Kasumi-1 (cell line): ENCODE measurements at places on chromosomes 16 and 17.

DNA sequence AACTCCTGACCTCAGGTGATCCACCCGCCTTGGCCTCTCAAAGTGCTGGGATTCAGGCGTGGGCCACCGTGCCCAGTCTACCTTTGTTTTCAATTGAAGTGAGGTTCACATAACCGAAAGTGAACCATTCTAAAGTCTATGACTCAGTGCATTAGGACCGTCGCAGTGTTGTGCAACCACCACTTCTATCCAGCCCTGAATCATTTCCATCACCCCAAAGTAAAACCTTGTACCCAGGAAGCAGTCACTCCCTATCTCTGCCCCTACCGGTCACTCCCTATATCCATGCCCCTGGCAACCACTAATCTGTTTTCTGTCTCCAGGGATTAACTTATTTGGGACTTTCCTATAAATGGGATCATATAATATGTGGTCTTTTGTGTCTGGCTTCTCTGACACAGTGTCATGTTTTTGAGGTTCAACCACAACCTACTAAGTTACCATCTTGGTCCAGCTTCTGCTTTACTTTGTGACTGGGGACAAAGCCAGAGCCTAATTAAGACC lies 28.3 kb upstream of the CDC42EP4 start:
- DNase-seq, result no peak

DNA sequence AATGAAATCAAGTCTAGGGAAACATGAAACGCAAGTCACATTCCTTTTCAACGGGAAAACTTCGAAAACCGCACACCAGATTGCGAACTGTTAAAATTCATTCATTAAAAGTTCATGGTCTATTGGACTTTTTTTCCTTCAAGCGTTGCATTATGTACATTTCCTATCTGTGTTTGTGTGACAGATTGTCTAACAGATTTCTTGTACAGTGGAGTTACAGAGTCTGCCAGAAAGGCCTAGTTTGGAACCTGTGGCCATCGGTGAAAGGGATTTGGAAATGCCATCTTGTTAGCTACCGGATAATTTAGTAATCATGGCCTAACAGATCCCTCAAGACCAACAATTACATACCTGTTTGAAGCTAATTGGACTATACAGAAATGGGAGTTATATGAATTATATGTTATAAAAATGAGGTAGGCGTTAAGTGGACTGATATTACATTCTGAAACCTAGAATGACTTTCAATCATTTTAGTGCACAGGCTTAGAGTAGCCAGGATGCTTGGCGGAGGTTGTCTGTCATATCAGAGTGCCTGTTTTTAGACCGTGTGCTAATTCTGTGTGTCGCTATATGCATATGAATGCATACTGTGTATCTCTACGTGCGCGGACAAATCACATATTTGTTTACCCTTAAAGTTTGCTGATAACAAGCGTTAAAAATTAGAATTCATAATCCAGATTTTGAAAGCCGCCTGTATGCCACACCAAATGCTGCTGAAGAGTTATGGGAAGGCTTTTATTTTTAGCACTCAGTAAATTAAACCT lies 885.4 kb upstream of the RBFOX1 start:
- DNase-seq, result no peak

GRCh38 chr16:68731637-68732036 lies 5.5 kb upstream of the CDH1 start:
- DNase-seq, result no peak

DNA sequence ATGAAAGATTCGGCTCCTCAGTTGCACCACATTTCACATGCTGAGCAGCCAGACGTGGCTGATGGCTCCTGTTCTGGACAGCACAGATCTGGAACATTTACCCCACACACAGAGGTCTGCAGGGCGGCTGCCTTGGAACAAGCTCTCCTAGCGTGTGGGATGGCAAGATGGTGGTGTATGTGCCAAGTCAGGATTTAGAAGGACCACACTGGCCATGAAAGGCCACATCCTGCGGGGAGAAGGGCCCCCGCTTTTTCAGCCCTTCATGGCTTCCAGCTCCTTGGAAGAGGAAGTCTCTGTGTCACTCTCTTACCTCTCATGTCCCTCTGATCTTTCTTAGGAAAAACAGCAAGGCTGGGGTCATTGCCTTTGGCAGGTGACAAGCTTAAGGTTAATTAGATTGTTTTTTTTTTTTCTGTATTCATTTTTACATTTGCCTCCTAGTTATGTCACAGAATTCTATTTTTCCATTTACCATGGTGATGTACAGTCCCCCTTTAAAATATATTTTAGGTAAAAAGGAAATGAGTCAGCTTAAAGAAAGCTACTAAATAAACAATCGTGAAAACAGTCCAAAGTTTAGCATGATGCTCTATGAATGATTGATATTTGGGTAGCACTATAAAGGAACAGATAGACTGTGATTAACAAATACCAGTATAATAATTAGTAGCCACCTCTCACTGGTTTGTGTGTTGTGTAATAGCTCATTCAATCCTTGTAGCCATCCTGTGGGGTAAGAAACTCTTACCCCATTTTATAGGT lies 396.6 kb downstream of the CPPED1 start:
- no peak for DNase-seq

DNA sequence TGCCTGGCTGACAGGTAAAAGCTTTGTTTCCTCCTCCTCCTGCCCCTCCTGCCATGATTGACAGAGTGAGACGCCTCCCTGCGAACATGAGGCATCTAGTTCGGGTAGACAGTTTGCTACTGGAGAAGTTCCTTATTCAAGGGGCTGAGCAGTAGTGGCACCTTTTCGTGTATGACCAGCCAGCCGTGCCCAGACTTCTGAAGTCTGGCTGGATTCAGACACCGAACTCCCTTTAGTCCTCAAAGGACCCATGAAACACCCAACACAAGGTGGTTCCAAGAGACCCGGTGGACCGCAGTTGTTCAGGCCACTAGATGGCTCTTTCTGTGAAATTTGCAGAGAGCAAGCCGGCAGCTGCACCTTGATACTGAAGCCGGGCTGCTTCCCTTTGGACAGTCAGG lies 192.8 kb downstream of the XYLT1 start:
- no peak for DNase-seq

GRCh38 chr17:885971-886571 lies 93.5 kb downstream of the NXN start:
- DNase-seq, result no peak

DNA sequence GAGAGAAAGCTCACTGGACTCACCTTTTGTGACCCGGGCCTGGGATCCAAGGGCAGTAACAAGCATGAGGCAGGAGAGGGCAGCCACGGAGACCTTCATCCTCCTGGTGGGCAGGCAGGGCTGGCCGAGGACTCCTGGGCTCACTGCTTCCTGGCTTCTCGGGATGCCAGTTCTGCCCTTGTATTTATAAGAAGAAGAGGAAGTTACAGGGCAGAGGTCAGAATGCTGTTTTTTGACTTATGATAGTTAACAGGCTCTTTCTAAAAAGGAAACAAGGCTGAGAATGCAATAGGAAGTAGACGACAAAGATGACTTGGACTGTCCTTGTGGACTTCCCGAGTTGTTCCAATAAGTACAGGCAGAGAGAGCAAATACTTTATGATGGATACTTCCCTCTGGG lies at the start of gene CCL23:
CCL23 (minus strand) TSS at position 174 of the 400 bp plus-strand sequence; CDS start at position 99, 75 bp downstream.
- DNase-seq, result no peak

DNA sequence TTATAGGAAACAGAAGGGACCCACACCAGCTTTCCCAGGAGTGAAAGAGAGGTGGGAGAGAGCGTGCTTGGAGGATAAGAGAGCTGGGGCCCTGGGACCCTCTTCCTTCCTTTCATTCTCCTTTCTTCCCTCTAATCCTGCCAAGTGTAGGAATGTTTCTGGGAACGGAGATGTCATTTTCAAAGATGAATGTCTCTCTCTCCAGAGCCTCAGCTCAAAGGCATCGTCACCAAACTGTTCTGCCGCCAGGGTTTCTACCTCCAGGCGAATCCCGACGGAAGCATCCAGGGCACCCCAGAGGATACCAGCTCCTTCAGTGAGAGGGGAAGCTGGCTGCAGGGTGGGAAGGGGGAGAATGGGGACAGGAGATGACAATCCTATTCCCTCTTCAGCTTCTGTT lies 2.0 kb downstream of the FGF11 start:
- DNase-seq, result no peak

DNA sequence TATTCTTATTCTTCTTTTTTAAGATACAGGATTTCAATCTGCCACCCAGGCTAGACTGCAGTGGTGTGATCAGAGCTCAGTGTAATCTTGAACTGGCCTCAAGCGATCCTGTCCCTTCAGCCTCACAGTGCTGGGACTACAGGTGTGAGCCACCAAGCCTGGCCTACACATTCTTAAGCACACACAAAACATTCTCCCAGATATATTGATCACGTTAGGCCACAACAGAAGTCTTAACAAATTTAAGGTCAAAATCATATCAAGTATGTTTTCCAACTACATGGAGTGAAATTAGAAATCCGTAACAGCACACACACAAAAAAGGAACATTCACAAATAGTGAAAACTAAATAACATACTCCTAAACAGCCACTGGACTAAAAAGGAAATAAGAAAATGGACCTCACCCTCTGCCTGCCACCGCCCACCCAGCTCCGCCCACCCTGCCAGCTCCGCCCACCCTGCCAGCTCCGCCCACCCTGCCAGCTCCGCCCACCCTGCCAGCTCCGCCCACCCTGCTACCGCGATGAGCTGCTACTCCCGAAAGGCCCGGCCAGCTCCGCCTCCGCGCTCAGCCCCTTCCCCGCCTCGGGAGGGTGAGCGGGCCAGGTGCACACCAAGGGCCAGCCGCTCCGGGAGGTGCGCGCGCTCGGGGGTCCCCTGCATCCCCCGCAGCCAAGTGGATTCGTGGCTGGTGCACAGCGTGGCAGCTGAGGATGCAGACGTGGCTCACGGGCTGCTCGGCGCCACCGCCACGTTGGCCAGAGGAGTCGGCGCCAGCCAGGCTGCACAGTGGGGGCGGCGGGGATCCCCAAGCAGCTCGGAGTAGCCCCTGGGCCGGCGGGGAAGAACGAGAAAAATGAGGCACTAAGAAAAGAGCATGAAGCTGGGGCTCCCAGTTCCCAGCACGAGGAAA lies 41.2 kb downstream of the C16orf87 start:
- DNase-seq, result peak; percentile 77
